Trophoblast cell (in vitro differentiated cells and primary cell): ENCODE measurements at places on chromosomes 2 and 18.
A peak's percentile ranks its signal among the peaks of the same experiment; 100 is the strongest.

GRCh38 chr2:12844511-12844910 lies 127.8 kb downstream of the TRIB2 start:
- H3K27ac ChIP-seq = no peak overlapping the region
- H3K27me3 ChIP-seq = no peaks in the 10 kb centered on the region
- no peaks in the 10 kb centered on the region for H3K36me3 ChIP-seq
- H3K4me3 ChIP-seq = no peak overlapping the region
- no peak for DNase-seq
- H3K4me1 ChIP-seq = no peaks in the 10 kb centered on the region

DNA sequence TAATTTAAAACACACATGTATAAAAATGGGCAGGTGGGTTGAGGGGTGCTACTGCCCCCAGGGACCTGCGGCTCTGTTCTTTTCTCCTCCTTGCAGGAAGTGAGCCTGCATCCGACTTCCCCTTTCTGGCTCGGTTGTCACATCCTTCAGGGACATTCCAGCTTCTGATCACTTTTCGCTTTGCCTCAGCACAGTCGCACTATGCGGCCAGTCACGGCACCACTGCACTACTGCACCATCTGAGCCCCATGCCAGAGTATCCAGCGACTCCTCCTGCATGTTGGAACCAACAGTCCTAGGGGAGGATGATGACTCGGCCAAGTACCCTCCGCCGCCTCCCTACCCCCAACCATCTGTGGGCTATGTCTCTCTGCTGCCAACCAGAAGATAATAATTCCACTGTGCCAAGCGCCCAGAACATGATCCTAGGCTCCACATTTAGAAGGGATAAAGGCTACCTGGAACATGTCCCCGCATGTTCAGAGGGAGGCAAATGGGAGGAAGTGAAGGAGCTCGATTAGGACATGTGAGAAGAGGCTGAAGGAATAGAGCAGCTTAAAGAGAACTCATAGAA lies 17.6 kb downstream of the CDC42EP3 start:
- H3K4me1 ChIP-seq = peaks cover 45% of the 10 kb centered on the region
- peak overlapping the region; percentile 22 for H3K27ac ChIP-seq
- H3K4me3 ChIP-seq = no peak overlapping the region
- peaks cover 15% of the 10 kb centered on the region for H3K36me3 ChIP-seq
- H3K27me3 ChIP-seq = no peaks in the 10 kb centered on the region
- DNase-seq = peak; percentile 39

GRCh38 chr2:219179601-219180465 lies 1.8 kb downstream of the RETREG2 start:
- H3K27ac ChIP-seq = no peak overlapping the region
- DNase-seq = no peak

GRCh38 chr2:1988594-1988993 lies 244.3 kb upstream of the PXDN start:
- H3K4me1 ChIP-seq = no peaks in the 10 kb centered on the region
- DNase-seq = no peak
- peak overlapping the region; percentile 44 for H3K4me3 ChIP-seq
- H3K27me3 ChIP-seq = no peaks in the 10 kb centered on the region

- peaks cover 37% of the 10 kb centered on the region for H3K36me3 ChIP-seq
- no peak for DNase-seq
- no peak overlapping the region for H3K27ac ChIP-seq
- H3K27me3 ChIP-seq = no peaks in the 10 kb centered on the region
- H3K4me1 ChIP-seq = no peaks in the 10 kb centered on the region
Measured at GRCh38 chr18:79742076-79742475, 55.7 kb upstream of the KCNG2 start.

GRCh38 chr2:202178346-202178958 lies 59.9 kb downstream of the SUMO1 start:
- no peaks in the 10 kb centered on the region for H3K27me3 ChIP-seq
- no peaks in the 10 kb centered on the region for H3K36me3 ChIP-seq
- DNase-seq = peak; percentile 60
- H3K27ac ChIP-seq = no peak overlapping the region
- no peaks in the 10 kb centered on the region for H3K4me1 ChIP-seq

- H3K27me3 ChIP-seq = no peaks in the 10 kb centered on the region
- H3K4me3 ChIP-seq = no peak overlapping the region
- peaks cover 10% of the 10 kb centered on the region for H3K36me3 ChIP-seq
Measured at GRCh38 chr2:190972846-190973245, 41.1 kb downstream of the STAT1 start.
